ENCODE measurements at places on chromosomes 2 and 18. TPM values are rescaled to one million over a fixed set of nuclear protein-coding genes. Genes with fewer than 3 reads are reported as not detected.

The SPC25 gene
- 2.8 TPM for total RNA-seq

The GNAL gene
- total RNA-seq, result under 0.01 TPM

The GALNT14 gene
- not detected for total RNA-seq

The CDH20 gene
- under 0.01 TPM for total RNA-seq

The SLC19A3 gene
- not detected for total RNA-seq

The DSG1 gene
- not detected for total RNA-seq

The TEX44 gene
- total RNA-seq, result not detected

The SNRNP27 gene
- 28.0 TPM for total RNA-seq

The ST8SIA5 gene
- total RNA-seq, result not detected

The EFR3B gene
- 1.4 TPM for total RNA-seq

The DES gene
- total RNA-seq, result not detected

The SERPINB2 gene
- total RNA-seq, result 0.22 TPM

The CACNB4 gene
- total RNA-seq, result 0.22 TPM

The HNMT gene
- 1.4 TPM for total RNA-seq

The UGT1A8 gene
- total RNA-seq, result not detected

The LBH gene
- total RNA-seq, result 62.1 TPM

The CCDC68 gene
- 0.65 TPM for total RNA-seq

The ATP6V1B1 gene
- not detected for total RNA-seq

The RRM2 gene
- 5.6 TPM for total RNA-seq

The COLEC12 gene
- total RNA-seq, result 33.8 TPM

The REEP1 gene
- total RNA-seq, result 14.5 TPM

The DNAH7 gene
- not detected for total RNA-seq

The TTC31 gene
- 5.4 TPM for total RNA-seq

The RHOB gene
- total RNA-seq, result 293 TPM

The D2HGDH gene
- total RNA-seq, result 7.8 TPM

The FAP gene
- under 0.01 TPM for total RNA-seq

The IL1R1 gene
- 52.6 TPM for total RNA-seq

Measured in lung microvascular endothelial cell (primary cell).